ENCODE measurements at places on chromosomes 4 and X. TPM values are rescaled to one million over a fixed set of nuclear protein-coding genes. Genes with fewer than 3 reads are reported as not detected.

GRCh38 chrX:38214551-38215531, 5.8 kb downstream of the SRPX start:
- no peak for DNase-seq

GRCh38 chrX:5068550-5068949, 1160.1 kb downstream of the NLGN4X start:
- DNase-seq = peak; percentile 61

DNA sequence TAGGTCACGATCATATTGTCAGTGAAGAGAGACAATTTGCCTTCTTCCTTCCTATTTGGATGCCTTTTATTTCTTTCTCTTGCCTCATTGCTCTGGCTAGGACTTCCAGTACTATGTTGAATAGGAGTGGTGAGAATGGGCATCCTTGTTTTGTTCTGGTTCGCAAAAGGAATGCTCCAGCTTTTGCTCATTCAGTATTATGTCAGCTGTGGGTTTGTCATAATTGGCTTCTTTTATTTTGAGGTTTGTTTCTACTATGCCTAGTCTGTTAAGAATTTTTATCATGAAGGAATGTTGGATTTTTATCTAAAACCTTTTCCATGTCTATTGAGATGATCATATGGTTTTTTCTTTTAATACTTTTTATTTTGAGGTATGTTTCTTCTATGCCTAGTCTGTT, 152.3 kb upstream of the MAD2L1 start:
- DNase-seq = no peak

GRCh38 chr4:170162416-170162815, 72.7 kb upstream of the AADAT start:
- DNase-seq = no peak

The TCEAL4 gene
- total RNA-seq = 41.0 TPM

The CENPVL2 gene
- total RNA-seq = not detected

The EDA gene
- total RNA-seq = not detected
